ENCODE measurements at places on chromosomes 7 and 10.

DNA sequence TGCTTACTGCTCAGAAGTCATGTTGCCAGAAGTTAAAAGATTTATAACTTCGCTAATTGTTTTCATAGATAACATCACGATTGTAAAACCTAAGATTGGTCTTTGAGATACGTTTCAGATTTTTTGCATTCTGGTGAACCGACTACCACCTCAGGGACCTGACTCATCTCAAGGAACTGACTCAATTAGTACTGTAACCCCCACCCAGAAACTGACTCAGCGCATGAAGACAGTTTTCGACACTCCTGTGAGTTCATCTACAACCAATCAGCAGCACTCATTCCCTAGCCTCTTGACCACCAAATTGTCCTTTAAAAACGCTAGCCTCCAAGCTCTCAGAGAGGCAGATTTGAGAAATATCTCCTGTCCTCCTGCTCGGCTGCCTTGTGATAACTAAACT lies 72.3 kb downstream of the ELMO1 start:
- no peak for DNase-seq

DNA sequence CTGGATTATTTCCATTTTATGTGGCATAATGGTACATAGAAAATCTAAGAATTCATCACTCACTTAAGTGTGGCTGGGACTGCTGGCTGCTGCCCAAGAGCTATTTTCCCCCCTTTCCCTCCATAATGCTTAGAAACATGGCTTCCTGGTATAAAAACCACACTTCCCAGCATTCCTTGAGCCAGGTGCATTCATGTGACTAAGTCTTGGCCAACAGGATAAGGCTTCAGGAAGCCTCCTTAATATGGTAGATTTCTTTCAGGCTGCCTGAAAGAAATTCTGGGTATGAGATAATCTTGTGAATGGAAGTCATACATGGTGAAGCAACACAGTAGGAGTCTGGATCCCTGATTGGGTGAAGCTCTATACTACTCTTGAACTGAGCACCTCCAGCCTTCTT lies 178.0 kb downstream of the JAZF1 start:
- DNase-seq: peak; percentile 21

- no peak for DNase-seq
Measured at GRCh38 chr7:144824360-144824759, 11.5 kb downstream of the TPK1 start.

- no peak for DNase-seq
Measured at GRCh38 chr7:70183278-70183677, 585.0 kb downstream of the AUTS2 start.

Measured in DMS 273 treated with DMSO at 0.1 percent for 48 hours (cell line).